ENCODE measurements at places on chromosomes 7 and 10.
A peak's percentile ranks its signal among the peaks of the same experiment; 100 is the strongest.

DNA sequence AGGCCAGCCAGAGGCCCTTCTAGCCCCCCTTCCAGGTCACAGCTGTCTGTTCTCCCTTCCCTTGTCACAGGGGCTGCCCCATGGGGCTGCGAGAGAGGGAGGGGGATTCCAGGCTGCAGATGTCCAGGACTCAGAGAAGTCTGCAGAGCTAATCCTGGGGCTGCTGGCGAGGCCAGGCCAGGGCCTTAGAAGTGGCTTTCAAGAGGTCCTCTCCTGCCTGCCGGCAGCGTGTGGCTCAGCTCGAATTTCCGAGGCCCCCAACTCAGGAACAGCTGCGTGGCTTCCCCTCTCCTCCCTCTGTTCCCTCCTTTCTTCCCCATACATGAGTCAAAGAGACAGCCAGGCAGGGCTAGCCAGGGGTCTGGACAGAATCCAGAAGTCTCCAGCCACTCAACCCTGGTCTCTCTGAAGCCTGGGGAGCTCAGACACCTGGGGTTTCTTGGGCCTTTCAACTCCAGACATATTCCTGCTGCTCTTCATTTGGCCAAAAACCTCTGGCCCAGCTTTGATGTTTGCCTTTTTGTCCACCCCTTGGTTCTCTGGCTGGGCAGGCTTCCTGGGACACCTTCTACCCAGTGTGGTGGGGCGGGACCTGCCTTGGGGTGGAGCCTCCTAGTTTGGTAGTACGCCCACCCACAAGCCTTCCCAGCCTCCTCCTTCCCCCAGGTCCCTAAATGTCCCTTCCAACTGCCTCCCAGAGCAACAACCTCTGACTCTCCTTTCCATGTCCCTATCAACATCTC, 21.8 kb upstream of the EIF5AL1 start:
- no peaks in the 10 kb centered on the region for H3K27me3 ChIP-seq
- DNase-seq = no peak

- no peak for DNase-seq
- no peaks in the 10 kb centered on the region for H3K27me3 ChIP-seq
- no peaks in the 10 kb centered on the region for H3K36me3 ChIP-seq
- H3K4me3 ChIP-seq = no peak overlapping the region
These were observed 84.3 kb upstream of the CACNA2D1 start for GRCh38 chr7:82527851-82528250.

DNA sequence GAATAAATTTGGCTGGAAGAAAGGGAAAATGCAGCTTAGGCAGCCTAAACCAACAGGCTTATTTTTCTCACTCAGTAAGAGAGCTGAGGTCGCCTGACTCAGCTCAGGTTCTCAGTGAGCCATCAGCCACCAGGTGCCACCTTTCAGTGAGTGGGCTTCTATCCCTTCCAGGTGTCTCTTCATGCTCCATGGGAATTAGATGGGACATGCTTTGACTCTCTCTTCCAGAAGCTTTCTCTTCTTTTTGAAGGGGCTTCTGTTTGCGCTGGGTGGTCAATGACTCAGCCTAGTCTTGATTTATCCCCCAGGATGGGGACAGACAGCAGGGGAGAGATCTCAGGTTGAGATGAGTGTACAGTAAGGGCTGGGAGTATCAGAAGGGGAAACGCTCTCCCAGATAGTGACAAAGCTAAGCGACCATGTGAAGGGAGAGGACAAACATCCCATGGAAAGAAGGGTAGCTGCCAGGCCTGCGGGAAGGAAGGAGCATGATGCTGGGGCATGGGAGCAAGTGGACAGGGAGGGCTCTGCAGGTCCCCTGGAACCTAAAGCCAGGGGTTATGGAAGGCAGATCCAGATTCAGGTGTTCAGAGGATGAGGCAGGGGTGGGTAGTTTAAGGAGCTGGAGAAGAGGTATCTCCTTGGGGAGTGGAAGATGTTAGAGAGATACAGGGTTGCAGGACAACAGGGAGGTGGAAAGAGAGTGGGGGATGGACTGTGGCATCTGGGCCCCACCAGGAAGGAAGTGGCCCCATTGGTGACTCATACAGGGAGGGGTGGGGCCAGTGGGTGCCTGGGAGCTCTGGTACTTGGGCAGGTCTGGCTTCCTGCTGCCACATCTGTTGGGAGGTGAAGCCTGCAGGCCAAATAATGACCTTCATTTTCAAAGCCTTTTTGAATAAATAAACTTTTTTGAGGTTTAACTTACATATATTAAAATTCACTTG, 32.5 kb downstream of the OGDH start:
- peak; percentile 82 for DNase-seq
- H3K36me3 ChIP-seq = no peaks in the 10 kb centered on the region
- no peaks in the 10 kb centered on the region for H3K27me3 ChIP-seq
- H3K4me3 ChIP-seq = no peak overlapping the region
- H3K4me1 ChIP-seq = peaks cover 68% of the 10 kb centered on the region
- peak overlapping the region; percentile 84 for H3K27ac ChIP-seq

DNA sequence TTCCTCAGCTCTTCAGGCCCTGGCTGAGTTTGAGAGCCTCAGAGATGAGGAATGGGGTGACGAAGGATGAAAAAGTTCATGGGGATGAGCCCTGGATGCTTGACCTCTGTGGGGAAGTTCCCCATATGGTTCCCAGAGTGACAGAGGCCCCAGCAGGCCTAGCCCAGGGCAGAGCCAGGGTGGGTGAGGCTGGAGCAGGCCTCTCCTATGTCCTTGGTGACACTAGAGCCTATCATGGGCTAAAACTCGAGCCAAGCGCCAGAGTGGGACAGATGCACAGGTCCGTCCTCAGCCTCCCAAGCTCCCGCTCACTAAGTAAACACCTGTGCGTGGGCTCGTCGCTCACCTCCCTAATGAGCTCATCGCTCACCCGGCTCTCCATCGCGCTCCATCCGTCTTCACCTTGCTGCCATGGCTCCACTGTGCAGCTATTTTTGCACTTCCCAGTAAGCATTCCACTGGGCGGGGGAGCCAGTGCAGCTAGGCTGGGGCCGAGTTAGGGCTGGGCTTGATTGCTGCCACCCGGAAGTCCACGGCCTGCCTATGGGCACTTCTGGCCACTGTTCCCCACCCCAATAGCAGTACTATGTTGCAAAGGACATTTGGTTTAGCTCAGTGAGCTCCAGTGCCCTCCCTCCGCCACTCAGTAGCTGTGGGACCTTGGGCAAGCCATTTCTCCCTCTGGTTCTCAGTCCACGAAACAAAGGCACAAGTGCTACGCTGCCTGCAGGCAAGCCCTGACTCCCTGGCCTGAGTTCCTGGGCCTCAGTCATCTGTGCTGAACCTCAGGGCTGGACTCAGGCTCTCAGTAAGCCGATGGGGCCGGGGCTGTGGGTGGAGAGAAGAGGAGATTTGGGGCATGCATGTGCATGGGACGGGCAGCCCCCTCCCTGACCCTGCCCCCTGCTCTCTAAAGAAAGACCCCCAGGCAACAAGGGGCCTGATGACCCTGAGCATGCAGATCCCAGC, 117.3 kb upstream of the PCBD1 start:
- H3K27me3 ChIP-seq = peaks cover 6% of the 10 kb centered on the region
- no peak overlapping the region for H3K4me3 ChIP-seq
- DNase-seq = peak; percentile 54
- no peak overlapping the region for H3K27ac ChIP-seq

DNA sequence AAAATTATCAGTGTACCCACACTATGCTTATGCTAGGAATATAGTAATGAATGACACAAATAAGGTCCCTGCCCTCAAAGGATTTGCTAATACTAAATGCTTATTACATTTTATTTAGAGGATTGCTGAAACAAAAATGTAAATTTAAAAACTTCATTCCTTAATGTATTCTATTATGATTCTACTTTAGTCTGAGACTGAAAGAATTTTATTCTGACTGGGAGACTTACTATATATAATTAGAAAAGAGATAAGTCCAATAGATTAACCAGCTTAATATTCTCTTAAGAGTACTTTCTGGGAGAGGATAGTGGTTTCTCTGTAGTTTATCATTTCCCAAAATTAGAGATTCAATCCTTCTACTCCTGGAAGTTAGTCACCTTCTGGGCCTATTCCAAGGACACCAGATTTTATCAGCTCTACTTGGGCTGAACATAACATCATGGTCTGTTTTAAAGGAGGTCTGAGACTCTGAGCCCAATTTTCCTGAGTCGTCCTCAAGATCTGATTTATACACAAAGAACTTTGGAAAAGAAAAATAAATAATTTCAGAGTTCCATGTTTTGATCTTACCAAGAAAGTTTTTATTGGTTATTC, 41.1 kb downstream of the ASZ1 start:
- no peak overlapping the region for H3K4me3 ChIP-seq
- H3K27ac ChIP-seq = no peak overlapping the region
- H3K4me1 ChIP-seq = no peaks in the 10 kb centered on the region
- no peaks in the 10 kb centered on the region for H3K36me3 ChIP-seq
- no peaks in the 10 kb centered on the region for H3K27me3 ChIP-seq
- no peak for DNase-seq

- DNase-seq = no peak
- H3K36me3 ChIP-seq = no peaks in the 10 kb centered on the region
- H3K4me1 ChIP-seq = no peaks in the 10 kb centered on the region
- no peak overlapping the region for H3K4me3 ChIP-seq
- H3K27ac ChIP-seq = no peak overlapping the region
These were observed 591.8 kb upstream of the ADARB2 start for GRCh38 chr10:2329082-2329481.

GRCh38 chr10:101250136-101250535, 20.9 kb upstream of the LBX1 start:
- H3K36me3 ChIP-seq = no peaks in the 10 kb centered on the region
- no peak overlapping the region for H3K27ac ChIP-seq
- no peaks in the 10 kb centered on the region for H3K4me1 ChIP-seq
- H3K27me3 ChIP-seq = peaks cover 30% of the 10 kb centered on the region
- DNase-seq = no peak
- no peak overlapping the region for H3K4me3 ChIP-seq

GRCh38 chr10:70597856-70598815, 4.4 kb downstream of the PRF1 start:
- no peak overlapping the region for H3K27ac ChIP-seq
- no peaks in the 10 kb centered on the region for H3K36me3 ChIP-seq
- no peak overlapping the region for H3K4me3 ChIP-seq
- H3K4me1 ChIP-seq = no peaks in the 10 kb centered on the region
- no peaks in the 10 kb centered on the region for H3K27me3 ChIP-seq

DNA sequence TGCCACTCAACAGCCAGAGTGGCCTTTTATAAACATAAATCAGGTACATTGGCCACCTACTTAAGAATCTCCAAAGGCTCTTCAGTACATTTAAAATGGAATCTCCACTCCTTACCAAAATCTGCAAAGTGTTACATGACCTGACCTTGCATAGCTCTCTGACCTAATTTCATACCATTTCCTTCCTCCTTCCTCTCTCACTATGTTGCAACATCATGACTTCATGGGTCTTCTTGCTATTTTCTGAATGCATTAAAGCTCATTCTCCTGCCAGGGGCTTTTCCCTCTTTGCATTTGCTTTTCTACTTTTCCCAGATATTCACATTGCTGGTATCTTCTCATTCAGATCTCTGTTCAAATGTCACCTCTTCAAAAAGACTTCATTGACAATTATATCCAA, 22.1 kb upstream of the PPP1R17 start:
- no peak overlapping the region for H3K27ac ChIP-seq
- no peaks in the 10 kb centered on the region for H3K27me3 ChIP-seq
- no peaks in the 10 kb centered on the region for H3K36me3 ChIP-seq
- DNase-seq = no peak
- H3K4me3 ChIP-seq = no peak overlapping the region
- H3K4me1 ChIP-seq = peaks cover 4% of the 10 kb centered on the region

DNA sequence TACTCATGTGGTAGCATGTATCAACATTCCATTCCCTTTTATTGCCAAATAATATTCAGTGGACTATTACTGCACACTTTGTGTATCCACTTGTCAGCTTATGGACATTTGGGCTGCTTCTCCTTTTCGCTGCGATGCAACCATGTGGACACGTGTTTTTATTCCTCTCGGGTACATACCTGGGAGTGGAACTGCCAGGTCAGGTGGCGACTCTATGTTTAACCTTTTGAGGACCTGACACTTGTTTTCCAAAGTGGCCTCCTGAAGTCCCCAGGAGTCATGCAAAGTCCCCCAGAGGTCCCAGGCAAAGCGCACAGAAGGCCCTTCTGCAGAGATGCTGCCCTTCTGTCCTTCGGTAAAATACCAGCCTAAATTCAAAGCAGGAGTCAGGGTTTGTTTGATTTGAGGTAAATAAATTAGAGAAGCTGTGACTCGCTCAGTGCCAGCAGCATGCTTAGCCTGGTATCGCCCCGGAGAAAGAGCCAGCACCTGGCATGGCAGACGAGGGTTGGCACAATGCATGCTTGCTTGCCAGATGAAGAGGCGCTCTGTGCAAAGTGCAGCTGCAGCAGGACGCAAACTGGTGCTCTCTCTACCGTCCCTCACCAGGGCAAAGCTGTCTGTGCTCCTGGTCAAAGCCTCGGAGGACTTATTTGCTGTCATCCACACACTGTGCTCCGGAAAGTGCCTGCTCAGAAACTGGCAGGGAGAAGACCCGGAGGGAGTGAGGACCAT, 37.8 kb downstream of the HIPK2 start:
- no peak overlapping the region for H3K27ac ChIP-seq
- no peaks in the 10 kb centered on the region for H3K36me3 ChIP-seq
- peaks cover 49% of the 10 kb centered on the region for H3K4me1 ChIP-seq
- no peak for DNase-seq
- no peaks in the 10 kb centered on the region for H3K27me3 ChIP-seq
- H3K4me3 ChIP-seq = no peak overlapping the region

DNA sequence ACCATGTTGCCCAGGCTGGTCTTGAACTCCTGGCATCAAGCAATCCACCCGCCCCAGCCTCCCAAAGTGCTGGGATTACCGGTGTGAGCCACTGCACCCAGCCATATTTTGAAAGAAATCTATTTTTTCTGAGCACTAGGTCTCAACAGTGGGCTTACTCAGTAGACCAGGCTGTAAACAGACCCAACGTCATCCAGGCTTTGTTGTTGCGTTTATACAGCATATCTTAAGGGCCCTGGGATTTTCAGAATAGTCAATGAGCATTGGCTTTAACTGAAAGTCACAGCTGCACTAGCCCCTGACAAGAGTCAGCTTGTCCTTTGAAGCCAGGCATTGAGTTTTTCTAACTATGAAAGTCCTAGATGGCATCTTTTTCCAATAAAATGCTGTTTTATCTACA, 49.8 kb downstream of the STK17A start:
- no peak overlapping the region for H3K4me3 ChIP-seq
- H3K27ac ChIP-seq = no peak overlapping the region
- peaks cover 6% of the 10 kb centered on the region for H3K4me1 ChIP-seq
- H3K27me3 ChIP-seq = no peaks in the 10 kb centered on the region
- no peak for DNase-seq

GRCh38 chr7:16649196-16649595, 3.2 kb downstream of the BZW2 start:
- H3K36me3 ChIP-seq = no peaks in the 10 kb centered on the region
- DNase-seq = no peak
- H3K27ac ChIP-seq = no peak overlapping the region
- H3K4me3 ChIP-seq = no peak overlapping the region
- H3K4me1 ChIP-seq = peaks cover 16% of the 10 kb centered on the region

- peaks cover 21% of the 10 kb centered on the region for H3K4me1 ChIP-seq
- no peaks in the 10 kb centered on the region for H3K36me3 ChIP-seq
- H3K27ac ChIP-seq = peak overlapping the region; percentile 43
- H3K27me3 ChIP-seq = no peaks in the 10 kb centered on the region
- DNase-seq = peak; percentile 70
These were observed 47.8 kb downstream of the CPEB3 start for GRCh38 chr10:92242910-92243671.

GRCh38 chr7:149707448-149707886, 65.9 kb downstream of the ZNF467 start:
- H3K27me3 ChIP-seq = no peaks in the 10 kb centered on the region
- no peak overlapping the region for H3K4me3 ChIP-seq
- DNase-seq = no peak
- no peak overlapping the region for H3K27ac ChIP-seq
- H3K4me1 ChIP-seq = no peaks in the 10 kb centered on the region

- no peak overlapping the region for H3K4me3 ChIP-seq
- peaks cover 9% of the 10 kb centered on the region for H3K4me1 ChIP-seq
- peaks cover 34% of the 10 kb centered on the region for H3K27me3 ChIP-seq
- no peaks in the 10 kb centered on the region for H3K36me3 ChIP-seq
- no peak for DNase-seq
These were observed 1.9 kb upstream of the TMEM229A start for GRCh38 chr7:124034754-124035100.
